ENCODE measurements at places on chromosomes 12 and 14.

DNA sequence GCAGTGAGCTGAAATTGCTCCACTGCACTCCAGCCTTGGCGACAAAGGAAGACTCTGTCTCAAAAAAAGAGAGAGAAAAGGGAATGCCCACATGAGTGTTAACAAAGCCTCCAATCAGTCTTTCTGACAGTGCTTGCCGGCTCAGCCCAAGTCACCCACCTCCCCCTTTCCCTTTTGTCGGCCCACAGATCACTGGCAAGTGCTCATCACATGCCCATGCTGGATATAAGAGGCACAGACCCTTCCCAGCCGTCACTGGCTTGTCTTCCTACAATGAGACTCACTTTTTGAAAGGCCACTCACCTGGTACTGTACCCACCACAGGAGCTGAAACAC is 70.8 kb downstream of the CCDC88C start:
- no peak for DNase-seq

DNA sequence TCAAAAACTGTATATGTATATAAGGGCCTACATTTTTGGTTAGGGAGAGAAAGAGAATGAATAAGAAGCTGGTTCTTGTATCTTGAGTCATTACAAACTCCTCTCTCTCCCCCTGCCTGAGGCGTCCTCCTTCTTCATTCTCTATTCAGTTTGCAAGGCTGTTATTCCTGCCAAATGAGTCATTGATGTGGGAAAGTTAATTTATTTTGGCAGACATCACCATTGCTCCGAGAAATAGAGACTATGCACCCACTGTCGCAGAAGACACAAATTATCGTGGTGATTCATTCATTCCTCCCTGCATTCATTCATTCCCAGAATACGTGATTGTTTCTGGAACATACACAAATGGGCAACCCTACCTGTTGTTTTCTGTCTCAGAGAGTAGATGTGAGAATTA is 112.5 kb upstream of the MED13L start:
- DNase-seq = no peak

DNA sequence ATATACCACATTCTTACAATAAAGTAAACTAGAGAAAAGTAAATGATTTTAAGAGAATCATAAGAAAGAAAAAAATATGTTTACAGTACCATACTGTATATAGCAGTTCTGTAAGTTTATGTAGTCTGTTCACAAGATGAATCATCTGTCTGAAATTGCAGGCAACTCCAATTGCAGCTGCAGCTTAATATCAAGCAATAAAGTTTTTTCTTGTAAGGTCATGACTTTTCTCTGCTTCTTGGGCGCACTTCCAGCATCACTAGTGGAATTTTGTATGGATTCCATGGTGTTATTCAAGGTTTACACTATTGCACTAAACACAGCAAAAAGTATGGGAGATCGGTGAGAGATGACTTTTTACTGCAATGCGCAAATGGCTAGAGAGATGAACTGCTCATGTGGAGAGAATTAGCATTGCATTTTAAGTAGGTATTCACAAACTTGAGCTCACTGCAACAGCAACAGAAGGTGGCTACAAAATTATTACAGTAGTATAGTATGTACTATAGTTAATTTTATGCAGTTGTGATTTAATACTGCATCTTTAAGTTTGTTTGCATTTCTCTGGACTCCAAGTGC is 445.4 kb upstream of the OR4E1 start:
- DNase-seq = no peak

DNA sequence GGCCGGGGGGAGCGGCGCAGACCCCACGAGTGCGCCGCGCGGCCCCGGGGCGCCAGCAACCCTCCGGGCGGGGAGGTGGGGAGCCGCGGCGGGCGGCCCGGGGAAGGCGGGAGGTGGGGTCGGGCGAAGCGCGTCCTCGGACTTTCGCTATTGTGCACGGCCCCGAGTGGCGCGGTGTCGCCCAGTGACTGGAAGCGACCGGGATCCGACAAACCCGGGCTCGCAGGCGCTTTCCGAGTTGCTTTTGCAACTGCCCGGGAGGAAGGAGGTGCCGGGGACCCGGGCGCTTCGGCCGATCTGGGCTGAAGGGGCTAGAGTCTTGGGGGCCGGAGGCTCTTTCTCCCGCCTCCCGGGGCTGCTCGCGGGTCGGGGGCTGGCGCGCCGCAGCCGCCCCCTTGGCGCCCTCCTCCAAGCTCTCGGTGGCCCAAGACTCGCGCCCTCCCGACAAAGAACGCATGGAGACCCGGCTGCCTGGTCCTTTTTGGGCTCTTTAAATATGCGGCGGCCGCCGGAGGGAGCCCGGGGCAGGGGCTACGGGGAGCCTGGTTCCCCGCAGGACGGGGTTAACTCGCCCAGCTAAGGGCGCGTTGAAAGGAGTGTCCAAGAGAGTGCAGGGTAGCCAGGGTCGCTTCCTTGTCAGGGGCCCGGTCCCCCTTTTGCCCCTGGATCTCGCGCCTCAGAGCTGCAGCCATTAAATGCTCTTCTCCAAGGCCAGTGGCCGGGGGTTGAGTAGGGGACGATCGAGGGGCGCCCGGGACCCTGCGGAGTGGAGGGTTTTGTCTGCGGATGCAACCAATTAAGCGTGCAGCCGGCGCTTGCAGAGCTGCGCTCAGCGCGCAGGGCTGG is 1.4 kb downstream of the HMGA2 start:
- DNase-seq = no peak

DNA sequence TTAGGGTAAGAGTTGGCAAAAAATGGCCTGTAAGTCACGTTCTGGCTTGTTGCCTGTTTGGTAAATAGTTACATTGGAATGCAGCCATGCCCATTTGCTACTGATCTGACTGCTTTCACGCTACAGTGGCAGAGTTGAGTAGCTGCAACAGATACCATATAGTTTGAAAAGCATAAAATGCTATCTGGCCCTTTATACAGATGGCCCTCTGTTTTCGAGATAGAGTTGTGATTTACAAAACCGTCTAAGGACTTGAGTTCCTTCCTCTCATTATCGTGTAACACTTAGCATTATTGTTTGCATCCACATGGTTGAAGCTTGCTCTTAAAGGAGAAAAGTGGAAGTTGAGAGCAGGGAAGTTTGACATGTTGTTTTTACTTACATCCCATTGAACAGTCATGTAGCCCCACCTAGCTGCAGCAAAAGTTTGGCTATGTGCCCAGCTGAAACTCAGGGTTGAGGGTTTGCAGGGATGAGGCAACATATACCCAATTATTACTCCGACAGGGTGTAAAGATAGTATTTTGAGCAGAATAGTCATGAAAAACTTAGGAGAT is 11.3 kb upstream of the SCFD1 start:
- DNase-seq = no peak

DNA sequence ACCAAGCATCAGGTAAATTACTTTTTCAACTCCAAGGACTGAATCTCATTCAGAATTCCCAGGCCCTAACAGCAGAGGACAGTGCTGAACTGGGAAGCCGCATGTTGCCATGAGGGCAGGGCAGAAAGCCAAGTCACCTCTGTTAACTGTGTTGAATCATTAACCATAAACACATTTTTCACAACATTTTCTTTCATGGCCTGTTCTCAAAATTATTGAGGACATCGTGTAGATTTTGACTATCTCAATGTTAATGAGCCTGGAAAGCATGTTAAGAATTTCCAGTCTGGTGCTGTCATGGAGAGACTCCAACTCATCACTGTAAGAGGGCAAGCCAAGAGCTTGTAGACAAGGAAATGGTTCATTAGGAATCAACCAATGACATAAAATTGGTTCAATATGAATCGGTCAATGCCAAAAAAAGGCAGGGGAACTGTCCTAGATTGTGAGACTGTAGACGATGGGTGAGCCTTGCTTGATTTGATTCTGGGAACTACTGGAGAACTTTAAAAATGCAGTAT is 33.7 kb downstream of the CPM start:
- DNase-seq = no peak

DNA sequence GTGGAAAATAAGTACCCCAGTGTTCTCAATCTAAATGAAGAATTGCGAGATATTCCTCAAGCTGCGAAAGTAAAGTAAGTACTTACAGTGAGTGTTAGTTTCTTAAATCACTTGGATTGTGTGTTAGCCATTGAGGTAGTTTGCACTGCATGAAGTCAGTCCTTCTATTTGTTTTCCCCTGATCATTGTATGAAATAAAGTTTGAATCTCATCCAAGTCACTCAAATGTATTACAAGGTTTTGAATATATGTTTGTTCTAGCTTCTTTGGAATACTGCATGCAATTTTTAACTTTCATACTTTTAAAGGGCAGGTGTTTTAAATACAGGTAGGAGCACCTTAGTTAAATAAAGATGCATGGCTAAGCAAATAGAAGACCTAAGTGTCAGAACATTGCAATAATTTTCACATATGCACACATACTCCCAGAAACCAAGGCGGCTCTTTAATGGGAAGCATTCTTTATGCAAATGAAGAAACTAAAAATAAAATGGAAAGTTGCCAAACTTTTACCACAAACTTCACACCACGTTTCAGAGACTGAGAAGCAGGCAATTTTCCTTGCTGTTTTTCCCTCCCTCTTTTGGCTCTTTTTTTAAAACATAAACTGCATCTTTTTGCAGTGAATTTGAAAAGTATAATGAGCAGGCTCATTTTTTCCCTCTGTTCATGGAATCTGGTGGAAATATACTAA is 105.6 kb downstream of the GPR135 start:
- DNase-seq = no peak

Measured in stimulated activated CD8-positive, alpha-beta memory T cell treated with anti-CD3 and anti-CD28 coated beads, Interleukin-2, amount 100 ng/mL, for 1 hour (primary cell).